Activated naive CD4-positive, alpha-beta T cell treated with anti-CD3 and anti-CD28 coated beads for 36 hours (primary cell): ENCODE measurements at places on chromosomes 5 and 9.

DNA sequence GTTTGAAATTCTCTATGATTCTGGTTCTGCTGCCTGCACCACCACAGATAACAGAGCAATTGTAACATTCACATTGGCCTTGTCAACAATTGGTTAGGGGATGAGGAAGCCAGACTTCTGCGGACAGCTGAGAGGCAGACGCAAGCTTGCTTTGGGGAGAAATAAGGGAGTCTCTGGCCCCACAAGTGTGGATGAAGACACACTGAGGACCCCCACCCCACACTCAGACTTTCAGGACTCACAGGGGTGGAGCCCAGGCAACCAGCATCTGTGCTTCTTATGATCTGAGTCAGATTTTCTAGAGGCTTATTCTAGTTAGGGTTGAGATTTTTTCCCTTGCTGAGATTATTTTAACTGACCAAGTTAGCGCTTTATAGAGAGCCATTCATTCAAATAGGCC lies 140.3 kb upstream of the IRX2 start:
- DNase-seq, result no peak

DNA sequence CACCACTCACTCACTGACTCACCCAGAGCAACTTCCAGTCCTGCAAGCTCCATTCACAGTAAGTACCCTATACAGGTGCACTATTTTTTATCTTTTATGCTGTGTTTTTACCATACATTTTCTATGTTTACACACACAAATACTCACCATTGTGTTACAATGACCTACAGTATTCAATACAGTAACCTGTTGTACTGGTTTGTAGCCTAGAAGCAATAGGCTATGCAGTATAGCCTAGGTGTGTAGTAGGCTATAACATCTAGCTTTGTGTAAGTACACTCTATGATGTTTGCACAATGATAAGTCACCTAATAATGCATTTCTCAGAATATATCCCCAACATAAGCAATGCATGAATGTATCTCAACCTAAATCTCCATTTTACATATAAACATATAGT lies 541.1 kb downstream of the NR2F1-AS1 start:
- DNase-seq, result no peak

- DNase-seq, result peak; percentile 42
These were observed 757 bp downstream of the CDC26 start for GRCh38 chr9:113274474-113275156.

GRCh38 chr5:10634050-10634449 lies 70.2 kb downstream of the ANKRD33B start:
- DNase-seq, result no peak

DNA sequence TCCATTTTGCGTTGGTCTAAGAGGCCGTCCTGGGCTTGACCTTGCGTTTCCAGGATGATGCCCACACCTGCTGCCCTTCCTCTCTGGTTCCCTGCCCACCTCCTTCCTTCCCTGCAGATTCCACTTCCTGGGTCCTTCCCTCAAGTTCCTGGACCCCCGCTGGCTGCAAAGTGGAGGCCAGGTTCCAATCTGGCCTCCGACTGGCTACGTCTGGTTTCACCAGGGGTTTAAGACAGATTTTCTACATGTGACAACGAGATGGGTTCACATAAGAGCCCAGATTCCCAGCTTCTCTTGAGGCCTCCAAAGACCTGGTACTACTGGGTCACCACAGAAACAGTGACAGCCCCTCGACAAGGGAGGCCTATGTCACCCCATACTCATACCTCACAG lies 2.1 kb downstream of the MGAT4B start:
- no peak for DNase-seq

GRCh38 chr9:96348261-96348660 lies 35.2 kb downstream of the SLC35D2 start:
- DNase-seq, result no peak

GRCh38 chr5:116009806-116010205 lies 22.5 kb upstream of the ARL14EPL start:
- no peak for DNase-seq

DNA sequence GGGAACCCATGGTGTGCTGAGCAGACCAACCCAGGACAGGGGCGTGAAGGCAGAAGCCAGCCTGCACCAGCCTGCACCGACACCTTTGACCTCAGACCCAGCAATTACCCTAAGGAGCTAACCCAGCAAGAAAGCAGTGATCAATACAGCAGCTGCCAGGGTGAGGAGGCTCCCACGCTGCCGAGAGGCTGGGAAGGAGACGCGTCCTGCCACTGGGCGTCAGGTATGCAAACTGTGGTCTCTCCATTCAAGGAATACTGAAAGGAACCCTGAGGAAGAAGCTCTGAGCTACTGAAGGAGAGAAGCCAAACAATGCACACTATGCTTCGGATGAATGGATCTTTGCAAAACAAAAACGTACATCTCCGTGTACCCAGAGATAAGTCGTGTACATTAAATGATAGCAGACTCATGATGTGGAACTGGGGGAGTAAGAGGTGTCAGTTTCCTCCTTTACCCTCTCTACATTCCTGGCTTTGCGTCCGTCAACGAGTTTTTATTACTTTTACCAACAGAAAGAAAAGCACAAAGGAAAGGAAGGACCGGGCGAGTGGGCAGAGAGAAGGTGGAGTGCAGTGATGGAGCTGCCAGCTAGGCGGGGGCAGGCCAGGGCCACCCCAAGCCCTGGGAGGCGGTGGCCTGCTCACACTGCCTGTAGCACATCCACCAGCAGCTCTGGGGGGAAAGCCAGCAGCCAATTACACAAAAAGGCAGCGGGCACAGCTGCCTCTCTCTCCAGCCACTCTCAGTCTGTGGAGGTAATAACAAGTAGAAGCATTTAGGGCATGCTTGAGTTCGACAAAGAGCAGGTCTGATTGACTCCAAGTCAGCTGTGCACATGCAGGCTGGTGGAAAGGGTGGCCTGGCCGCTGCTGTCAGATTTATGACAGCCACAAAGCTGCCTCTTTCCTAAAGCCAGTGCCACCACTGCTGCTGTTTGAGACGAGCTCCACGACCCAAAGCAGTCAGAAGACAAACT lies 29.3 kb downstream of the RASGEF1C start:
- DNase-seq, result no peak

GRCh38 chr5:113520429-113520828 lies 6.9 kb downstream of the YTHDC2 start:
- peak; percentile 46 for DNase-seq

DNA sequence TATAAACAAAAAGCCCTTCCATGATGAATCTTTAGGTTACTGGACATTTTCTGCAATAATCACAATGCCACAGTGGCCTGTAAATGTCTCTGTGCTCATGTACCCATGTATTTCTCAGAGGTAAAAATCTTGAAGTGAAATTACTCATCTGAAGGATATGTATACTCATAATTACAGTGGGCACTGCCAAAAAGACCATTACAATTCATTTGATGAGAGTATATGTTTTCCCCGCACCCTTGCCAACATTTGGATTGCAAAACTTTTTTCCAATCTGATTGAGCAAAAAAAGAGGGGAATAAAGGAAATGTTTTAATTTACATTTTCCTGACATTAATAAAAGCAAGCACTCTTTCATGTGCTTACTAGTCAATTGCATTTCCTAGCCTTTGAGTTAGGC lies 110.5 kb downstream of the EPB41L4A start:
- DNase-seq, result no peak

- no peak for DNase-seq
These were observed 55.5 kb upstream of the ZNF354A start for GRCh38 chr5:178785999-178786398.

DNA sequence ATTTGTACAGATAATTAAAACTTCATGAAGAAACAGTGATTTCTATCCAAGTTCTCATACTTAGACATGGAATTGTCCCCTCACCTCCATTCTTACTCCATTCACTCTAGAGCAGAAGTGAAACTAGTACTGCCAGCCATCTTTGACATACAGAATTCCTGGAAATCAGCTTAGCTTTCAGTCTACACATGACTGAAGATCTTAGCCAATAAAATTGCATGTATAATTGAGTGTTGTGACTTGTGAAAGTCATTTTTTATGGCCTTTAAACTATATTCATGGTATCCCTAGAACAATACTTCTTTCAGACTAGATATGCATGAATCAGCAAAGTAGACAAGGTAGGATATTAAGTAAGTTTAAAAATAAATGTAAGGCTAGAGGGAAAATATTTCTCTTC lies 705.2 kb upstream of the ZNF608 start:
- no peak for DNase-seq

GRCh38 chr5:137858223-137858916 lies 9.3 kb upstream of the MYOT start:
- DNase-seq, result no peak

DNA sequence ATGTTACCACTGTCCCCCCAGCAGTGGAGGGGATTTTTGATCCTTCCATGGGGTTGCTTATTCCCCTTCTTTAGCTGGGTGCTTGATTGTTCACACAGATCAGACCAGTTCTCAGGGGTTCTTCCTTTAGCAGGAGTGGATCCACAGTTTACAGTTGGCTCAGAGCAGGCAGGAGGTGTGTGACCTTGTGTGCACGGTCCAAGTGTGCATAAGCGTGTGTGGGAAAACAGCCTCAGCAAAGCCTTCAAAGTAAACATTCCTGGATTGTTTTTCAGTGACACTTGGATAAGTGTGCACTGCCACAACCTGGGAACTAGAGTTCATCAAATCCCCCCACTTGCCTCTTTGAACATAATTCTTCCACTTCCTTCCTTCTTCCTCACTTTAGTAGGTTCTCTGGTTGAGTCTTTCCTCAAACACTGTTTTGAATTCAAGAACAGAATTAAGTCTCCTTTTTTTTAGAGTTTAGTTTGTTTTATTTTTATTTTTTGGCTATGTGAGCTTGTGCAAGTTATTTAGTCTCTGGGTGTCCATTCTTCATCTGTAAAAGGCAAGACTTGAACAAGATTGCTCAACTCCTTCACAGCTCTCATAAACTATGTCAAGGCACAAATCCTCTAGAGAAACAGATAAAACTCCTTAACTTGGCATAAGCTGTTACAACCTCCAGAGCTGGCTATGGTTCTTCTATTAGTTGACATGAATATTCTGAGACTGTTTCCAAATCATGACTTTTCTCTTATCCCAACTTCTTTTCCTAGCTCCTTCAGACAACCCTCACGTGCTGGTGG lies 78.0 kb downstream of the OSMR start:
- DNase-seq, result no peak

DNA sequence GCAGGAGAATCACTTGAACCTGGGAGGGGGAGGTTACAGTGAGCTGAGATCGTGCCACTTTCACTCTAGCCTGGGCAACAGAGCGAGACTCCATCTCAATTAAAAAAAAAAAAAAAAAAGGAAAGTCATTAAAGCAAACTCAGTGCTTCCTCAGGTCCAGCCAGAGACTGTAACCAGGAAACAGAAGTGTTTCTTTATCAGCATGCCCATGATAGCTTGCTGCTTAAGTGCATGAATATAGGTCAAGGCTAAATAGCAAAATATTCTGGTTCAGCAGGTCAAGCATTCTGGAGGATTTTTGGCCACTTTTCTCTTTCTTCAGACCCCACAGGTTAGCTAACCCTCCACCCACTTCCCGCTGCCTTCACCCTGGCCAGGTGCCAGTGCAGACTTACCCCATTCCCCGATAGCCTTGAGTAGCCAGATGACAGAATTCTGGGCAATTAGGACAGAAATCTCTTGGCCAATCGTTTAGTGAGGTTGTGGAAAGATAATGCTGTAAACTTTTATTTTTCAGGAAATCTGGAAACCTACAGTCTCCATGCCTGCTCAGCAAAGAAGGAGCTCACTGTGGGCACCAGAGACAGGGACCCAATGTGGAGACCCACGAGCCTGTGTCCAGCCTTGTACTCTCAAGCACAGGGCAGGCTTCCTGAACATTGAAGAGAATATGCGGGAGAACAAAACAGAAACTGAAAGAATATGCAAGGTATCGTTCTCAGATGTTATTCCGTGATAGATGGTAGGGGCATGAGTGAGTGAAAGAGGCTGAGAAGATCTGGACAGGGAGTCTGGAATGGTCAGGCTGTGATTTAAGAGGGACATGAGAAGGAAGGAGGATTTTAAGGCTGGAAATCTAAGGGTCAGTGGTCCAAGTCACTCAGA lies 4.2 kb upstream of the UGT3A2 start:
- no peak for DNase-seq

- DNase-seq, result no peak
These were observed 9.5 kb upstream of the PHF19 start for GRCh38 chr9:120886490-120886967.

DNA sequence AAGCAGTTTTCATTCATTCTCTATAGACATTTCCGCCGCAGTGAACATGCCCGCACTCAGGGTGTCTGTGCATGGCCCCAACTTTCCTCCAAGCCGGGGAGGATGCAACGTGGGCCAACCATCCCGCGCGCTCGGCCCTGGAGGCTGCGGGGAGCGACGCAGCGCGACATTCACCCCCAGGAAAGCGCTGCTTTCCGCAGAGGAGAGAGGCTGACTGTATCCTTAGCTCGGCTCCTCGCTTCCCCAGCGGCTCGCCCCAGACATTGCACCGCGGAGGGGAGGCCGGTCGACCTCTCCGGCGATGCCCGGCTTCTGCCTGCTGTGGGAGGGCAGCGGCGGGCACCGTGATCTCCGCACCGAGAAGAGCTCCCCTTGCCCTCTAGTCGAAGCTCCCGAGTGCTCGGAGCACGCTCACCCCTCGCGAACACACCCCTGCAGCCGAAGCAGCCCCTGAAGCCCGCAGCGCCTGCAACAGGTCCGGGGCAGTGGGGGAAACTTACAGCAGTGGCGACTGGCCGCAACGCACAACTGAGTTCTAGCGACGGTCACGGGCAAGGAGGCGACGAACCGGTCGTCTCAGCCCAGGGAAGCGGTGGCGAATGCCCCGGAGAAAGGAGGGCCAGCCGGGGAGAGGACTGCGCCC lies 600 bp downstream of the ENC1 start:
- peak; percentile 55 for DNase-seq

- DNase-seq, result no peak
These were observed 18.9 kb downstream of the KIF24 start for GRCh38 chr9:34310215-34310614.

DNA sequence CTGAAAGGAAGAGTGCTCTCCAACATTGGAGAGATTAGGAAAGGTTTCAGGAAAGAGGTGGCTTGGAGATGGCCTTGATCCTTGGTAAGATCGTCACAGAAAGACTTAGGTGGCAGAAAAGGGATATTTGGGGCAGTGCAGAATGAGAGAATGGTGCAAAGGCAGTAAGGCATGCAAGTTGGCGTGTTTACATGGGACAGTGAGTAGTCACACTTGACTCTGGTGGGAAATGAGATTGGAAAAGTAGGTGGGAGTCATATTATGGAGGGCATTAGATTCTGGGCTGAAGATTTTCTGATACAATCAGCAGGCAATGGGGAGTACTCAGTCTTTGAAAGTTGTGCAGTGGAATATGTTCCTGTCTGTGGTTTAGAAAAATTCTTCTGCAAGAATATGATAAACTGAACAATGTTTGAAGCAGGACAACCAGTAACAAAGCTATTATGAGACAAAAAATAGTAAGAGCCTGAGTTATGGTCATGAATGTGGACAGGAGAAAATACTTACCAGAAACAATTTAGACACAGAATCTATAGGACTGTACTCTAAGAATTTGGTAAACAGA lies 76.2 kb upstream of the ANKRD55 start:
- DNase-seq, result no peak

- no peak for DNase-seq
These were observed 349.1 kb downstream of the ZNF608 start for GRCh38 chr5:124397317-124397716.
